ENCODE measurements at places on chromosomes 11 and 22.

DNA sequence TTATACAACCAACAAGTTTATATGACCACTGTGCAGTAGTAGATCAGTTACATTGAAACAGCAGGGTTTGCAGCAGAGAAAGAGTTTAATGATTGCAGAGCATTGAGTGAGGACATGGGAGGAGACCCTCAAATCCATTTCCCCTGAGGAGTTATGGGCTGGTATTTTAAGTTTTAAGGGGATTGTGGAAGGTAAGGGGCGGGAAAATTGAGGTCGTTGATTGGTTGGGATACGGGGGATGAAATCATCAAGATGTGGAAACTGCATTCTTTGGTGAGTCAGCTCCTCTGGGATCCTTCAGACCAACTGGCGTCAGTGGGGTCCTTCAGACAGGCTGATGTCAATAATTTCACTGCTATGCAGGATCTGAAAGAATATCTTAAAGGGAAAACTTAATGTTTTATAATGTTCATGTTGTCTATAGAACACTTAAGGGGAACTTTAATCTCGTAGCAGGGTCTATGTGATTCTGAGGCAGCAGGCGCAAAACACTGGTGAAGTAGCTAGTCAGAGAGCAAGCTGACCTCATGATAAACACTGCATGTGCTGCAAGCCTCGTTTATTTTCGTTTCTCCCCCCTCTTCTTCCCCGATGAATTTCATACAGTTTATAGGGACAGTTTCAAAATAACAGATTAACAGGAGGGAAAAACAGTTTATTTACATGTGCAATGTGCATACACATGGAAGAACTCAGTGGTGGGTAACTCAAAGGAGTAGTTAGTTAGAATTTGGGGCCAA, 17.4 kb upstream of the BACE1-AS start:
- peak; percentile 40 for DNase-seq

- DNase-seq = no peak
Measured at GRCh38 chr11:44003736-44004451, 43.9 kb upstream of the ACCSL start.

DNA sequence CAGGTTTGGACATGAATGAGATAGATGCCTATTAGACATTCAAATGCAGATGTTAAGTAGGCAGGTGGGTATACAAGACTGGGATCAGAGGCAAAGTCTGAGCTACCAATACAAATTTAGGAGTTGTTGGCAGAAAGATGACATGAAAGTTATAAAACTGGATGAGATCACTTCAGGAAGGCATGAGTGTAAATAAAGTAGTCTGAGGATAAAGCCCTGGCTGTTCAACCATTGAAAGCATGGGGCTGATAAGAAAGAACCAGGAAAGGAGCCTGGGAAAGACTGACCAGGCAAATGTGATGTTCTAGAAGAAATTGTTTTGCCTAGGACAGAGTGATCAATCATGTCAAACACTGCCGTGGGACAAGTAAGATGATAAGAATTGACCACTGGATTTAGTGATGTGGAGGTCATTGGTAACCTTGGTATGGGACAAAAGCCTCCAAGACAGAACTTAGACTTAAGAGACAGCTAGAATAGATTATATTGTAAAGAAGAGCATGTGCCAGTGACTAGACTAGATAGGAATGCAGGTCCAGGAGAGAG, 98.5 kb downstream of the EHF start:
- no peak for DNase-seq

GRCh38 chr11:47518212-47518964, 34.5 kb downstream of the CELF1 start:
- no peak for DNase-seq

- DNase-seq = no peak
Measured at GRCh38 chr11:133705074-133705648, 140.2 kb downstream of the SPATA19 start.

All from RCC 7860 (cell line).